ENCODE measurements at places on chromosomes 5 and 9.
A peak's percentile ranks its signal among the peaks of the same experiment; 100 is the strongest.

DNA sequence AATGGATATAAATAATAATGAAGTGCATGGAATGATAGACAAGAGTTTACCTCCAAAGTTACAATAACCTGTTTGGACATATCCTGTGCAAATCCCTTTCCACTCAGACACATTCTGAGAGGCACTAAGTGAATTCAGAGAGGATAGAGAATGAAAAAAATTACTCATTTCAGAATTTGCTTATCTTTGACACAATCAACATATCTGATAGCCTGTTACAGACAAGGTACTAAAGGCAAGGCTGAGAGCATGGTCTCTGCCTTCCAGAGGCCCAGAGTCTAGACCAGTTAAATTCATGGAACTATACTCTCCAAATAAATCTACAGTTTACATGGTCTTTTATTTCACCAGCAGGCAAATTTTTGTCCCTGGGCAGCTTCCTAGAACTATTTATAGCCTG is 371.8 kb upstream of the PTGER4 start:
- no peak for DNase-seq

DNA sequence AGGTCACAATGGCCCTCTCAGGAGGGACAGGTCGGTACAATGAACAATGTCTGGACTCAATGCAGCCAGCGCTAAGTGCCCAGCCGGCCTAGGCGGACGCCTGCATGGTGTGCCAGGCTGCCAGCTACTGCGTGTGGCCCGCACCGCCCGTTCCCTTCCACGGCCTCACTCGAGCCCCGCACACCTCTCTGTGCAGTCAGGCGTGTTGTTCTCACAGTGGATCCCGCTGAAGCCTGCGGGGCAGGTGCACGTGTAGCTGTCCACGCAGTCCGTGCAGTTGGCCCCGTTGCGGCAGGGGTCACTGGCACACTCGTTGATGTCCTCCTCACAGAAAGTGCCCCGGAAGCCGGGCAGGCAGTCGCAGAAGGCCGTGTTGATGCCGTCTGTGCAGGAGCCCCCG is 26.7 kb upstream of the SEC16A start:
- no peak for DNase-seq

DNA sequence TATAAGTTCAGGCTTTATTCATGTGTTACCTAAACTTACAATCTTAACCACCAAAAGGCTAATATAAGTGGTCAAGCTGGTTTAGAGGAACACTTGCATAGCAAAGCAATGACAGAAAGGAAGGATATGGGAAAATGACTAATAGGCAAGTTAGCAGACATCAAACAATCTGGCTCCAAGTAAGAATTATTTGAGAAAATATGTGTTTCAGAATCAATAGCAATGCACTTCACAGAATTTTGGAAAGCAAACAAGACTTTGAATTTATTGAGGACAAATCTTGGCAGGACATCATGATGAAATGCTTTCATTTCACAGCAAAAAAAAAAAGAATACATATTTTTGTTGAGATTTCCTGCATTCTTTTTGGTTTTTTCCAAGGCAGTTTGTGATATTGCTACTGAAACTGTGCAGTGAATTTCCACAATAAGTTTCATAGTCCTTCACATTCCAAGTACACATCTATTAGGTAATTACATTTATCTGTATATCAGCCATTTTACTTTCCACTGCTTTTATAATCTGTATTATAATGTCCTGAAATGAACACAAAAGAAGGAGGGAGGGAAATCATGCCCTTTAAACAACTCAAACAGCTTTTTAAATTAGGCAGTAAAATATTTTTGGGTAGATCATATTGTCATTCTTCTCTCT is 417.9 kb downstream of the NR2F1-AS1 start:
- DNase-seq: no peak

DNA sequence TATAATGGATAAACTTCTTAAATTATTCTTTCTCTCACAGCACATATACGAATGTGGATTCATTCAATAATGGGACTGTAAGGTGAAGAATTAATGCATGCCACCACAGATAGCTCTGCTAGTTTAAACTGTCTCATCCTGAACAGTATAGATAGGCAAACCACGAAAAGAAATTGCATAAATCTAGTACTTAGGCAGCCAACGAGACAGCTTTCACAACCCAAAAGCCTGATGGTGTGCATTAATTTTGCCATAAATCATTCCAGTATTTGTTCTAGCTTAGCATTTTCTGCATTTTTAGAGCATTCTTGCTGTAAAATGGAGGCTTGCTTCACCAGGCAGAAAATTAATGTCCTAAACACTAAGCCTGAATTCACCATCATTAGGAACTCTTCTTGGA is 834.2 kb upstream of the DMAC1 start:
- no peak for DNase-seq

DNA sequence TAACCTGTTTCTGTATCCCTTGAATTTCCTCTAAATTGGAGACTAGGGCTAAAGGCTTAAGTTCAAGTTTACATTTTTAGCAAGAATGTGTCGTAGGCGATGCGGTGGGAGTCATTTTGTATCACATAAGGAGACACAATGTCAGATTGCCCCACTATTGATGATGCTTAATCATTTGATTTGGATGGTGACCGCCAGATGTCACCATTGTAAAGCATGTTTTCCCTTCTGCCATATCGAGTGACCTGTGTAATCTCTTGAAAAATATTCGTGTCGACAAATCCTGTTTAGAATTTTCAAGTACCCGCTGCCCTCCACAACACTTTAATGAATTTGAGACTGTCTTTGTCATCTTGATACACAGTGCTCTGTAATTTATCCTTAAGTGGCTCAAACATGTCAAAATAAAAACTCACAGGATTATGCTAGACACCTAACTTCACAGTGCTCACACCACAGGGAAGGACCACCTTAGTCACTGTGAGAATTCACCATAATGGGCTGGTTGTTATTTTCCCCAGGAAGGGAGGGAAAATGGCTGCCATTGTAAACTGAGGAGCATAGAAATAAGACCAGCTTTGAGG is 34.5 kb upstream of the SLC46A2 start:
- DNase-seq: no peak

DNA sequence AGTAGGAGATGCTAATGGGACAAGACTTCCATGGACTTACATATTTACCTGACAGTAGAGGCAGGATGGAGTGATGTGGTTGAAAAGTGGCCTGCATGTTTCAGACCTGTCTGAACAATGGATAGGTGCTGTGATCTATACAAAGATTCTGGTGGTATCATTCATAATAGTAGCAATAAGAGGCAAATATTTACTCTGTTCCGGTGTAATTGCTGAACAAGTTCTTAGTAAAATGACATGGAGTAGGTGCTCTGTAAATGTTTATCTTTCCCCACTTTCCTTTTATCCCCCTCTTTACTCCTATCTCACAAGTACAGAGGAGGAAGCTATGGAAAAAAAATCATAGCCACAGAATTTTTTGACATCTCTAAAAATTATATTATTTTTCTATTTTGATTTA is 159.0 kb upstream of the SLC12A2 start:
- DNase-seq: no peak

DNA sequence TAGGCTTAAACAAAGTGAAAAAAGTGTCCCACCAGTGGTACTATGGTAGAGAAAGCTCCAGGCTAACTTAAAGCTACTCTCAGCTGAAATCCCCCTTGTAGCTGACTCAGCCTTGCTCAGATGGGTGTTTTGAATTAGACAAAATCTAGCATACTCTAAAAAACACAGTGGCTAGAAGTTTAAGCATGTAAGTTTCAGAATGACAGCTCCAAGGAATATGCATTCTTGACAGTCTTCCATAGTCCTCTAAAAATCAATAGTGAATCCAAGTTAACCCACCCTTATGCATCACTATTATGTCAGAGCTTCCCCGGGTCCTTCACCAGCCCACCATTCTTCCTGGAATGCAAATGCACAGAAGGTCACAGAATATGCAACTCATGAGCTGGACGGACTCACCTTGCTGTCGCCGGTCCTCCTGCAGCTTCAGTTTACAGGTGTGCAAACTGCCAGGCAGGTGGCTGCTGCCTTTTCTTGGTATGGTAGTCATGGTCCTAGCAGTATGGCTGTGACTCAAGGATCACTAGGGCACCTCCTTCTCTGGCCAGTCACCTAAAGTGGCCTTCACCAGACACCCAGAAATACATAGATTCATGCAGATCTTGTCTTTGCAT is 668 bp downstream of the RANBP3L start:
- no peak for DNase-seq

DNA sequence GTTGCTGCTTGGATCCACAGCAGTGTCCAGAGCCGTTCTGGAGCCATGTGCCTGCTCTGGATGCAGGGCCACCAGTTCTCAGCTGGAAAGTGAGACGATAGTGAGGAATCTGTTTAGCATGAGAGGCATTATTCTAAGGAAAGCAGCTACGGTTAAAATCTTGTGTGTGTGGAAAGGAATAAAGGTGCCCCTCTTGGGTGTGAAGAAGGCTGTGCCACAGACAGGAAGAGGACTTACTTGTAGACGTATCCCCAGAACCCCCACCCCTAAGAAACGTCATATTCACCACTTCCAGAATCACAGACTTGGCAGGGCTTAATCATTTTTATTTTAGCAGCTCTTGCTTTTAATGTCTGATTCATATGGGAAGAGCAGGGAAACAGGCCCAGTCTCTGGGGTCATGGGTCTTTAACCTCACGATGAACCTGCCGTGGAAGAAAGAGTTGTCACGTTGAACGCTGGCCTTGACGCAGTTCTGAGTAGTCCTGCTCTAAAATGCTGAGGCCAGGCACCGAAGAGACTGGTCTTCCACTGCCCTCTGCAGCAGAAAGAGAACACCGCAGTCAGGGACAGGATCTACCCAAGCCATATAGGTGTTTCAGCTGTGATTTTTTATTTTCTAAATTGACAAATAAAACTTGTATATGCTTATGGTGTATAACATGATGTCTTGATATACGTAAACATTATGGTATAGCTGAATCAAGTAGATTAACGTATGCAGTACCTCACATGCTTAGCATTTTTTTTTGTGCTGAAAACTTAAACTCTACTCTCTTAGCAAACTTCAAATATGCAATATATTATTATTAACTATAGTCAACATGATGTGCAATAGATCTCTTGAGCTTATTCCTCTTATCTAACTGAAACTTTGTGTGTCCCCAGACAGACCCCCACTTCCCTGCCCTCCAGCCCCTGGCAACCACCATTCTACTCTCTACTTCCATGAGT is 38.8 kb downstream of the CARTPT start:
- peak; percentile 15 for DNase-seq

DNA sequence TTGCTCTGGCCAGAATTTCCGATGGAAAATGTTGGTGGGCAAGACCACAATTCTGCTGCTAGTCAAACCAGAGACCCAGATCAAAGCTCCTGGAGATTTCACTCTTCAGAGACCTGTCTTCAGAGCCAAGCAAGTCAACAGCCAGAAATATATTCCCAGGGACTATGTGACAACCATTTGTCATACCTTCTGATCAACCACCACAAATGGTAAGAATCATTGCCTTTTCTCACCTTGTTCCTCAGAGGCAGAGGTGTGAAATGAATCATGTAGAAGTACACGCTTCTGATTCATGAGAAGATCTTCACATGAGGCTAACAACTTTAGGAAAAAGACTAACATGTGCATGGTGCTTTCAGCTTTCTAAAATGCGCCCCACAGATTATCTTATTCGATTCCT is 53.5 kb downstream of the SUSD1 start:
- no peak for DNase-seq

- DNase-seq: no peak
These were observed 82.6 kb downstream of the CETN3 start for GRCh38 chr5:90326995-90327394.

DNA sequence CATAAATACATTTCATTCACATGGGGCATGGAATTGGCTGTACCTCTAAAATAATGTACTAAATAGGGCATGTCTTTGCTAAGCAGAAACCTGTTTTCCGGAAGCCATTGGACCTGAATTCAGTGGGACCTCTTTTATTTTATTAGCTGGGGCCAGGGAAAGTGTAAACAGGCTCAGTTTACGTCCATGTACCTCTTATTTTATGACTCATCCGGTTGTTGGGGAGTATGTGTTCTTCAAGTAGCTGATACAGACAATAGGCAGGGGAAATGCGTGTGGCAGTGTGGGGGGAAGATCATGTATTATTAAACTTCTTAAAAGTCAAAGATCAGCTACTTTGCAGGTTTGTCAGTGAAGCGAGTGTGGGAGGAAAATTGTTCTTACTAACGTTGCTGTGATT is 1.4 kb upstream of the GDNF start:
- DNase-seq: no peak

DNA sequence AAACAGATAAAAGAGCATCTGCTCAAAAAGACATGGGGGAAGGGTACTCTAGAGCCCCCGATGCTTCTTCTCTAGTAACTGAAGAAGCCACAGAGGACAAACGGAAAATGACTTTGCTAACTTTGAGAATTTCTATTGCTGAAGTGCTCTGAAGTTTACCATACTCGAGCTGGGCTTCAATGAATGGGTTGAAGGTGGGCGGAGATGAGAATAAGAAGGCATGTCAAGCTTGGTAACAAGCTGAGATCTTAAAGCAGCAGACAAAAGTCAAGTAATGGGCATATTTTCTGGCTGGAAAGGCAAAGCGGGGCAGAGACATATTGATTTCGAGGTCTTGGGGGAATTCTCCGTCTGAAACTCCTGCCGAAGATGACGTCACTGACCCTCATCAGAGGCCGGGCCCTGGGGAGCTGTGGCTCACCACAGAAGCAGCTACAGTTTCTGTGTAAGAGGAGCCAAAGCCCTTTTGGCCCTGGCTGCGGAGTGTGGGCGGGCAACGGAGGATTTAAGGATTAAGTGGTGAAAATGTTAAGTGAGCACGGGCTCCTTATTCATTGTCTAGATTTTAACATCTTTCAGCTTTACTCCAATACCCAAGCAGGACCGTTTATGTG is 115.8 kb upstream of the SLIT3 start:
- DNase-seq: no peak

- peak; percentile 38 for DNase-seq
These were observed 796 bp downstream of the LNPEP start for GRCh38 chr5:96936431-96937320.

DNA sequence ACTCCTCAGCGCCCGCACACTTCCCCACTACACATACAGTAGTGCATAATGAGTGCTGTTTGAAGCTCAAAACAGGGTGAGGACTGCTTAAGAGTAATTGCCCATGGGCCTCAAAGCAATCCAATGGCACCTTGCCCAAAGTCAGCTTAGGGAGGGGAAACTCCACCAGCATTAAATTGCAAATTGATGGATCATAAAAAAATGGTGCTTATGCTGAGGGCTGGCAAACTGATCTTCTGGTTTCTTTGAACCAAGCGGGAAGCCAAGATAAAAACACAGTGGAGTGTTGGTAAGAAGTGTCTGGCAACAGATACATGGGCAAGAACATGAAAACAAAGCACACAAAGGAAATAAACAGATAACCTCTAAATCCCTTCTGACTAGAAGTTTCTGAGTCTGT is 28.0 kb downstream of the TLE1 start:
- no peak for DNase-seq

DNA sequence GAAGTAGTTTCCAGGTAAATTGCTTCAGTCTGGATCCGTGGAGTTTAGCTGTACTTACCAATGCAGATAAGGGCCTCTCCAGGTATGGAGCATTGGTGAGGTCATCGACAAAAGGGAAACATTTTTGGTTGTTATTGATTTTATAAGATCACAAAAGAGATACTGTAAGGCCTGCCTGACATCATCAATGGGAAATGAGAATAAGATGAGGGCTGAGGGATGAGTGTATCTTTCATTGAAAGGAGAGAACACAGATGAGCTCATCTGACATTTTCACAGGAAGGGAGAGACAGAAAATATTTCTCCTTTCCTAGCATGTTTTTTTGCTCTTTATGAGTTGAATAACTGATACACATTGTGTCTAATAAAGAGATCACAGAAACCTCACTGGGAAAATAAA is 233.6 kb downstream of the SAXO1 start:
- no peak for DNase-seq

Measured in activated T-cell treated with anti-CD3 and anti-CD28 coated beads for 48 hours (primary cell).